ENCODE measurements at places on chromosomes 7 and 10.

GRCh38 chr10:60283397-60283796 lies 106.3 kb downstream of the ANK3 start:
- no peak for DNase-seq

DNA sequence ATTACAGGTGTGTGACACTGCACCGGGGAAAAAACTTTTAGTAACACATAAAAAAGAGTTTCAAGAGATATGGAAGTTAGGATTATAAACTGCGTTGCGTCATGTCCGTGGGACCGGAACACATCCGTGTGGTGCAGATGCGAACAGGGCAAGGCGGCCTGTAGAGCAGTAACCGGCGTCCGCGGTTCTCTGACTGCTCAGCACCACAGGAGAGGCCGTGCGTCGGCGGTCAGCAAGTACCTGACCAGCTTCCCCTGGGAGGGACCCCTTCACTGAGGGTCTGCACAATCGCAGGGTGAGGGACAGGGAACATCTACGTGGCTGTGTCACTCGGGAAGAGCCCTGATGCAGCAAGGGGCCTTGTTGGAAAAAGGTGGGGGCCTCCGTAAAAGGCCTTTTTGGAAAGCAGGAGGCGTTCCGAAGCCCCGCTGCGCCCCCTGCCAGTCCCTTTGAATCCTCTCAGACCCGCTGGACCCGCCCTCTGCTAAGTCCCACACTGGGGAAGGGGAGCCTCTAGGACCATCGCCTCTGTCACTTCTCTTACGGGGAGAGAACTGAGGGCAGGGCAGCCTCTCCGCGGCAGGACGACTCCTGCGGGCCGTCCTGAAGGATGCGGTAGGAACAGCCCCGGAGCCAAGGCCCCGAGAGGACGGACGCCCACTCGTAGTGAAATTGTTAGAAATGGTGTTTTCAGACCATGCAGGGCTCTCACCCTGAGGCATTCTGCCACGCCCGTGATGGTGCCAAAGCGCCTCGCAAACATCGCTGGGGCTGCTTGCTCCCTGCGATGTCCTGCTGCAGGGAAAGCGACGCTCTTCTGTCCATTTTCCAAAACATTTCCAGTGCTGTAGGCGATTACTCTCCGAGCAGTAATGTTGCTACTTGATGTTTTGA lies 771.6 kb upstream of the COBL start:
- no peak for DNase-seq

GRCh38 chr10:17428351-17429097 lies 25.9 kb downstream of the ST8SIA6 start:
- no peak for DNase-seq

DNA sequence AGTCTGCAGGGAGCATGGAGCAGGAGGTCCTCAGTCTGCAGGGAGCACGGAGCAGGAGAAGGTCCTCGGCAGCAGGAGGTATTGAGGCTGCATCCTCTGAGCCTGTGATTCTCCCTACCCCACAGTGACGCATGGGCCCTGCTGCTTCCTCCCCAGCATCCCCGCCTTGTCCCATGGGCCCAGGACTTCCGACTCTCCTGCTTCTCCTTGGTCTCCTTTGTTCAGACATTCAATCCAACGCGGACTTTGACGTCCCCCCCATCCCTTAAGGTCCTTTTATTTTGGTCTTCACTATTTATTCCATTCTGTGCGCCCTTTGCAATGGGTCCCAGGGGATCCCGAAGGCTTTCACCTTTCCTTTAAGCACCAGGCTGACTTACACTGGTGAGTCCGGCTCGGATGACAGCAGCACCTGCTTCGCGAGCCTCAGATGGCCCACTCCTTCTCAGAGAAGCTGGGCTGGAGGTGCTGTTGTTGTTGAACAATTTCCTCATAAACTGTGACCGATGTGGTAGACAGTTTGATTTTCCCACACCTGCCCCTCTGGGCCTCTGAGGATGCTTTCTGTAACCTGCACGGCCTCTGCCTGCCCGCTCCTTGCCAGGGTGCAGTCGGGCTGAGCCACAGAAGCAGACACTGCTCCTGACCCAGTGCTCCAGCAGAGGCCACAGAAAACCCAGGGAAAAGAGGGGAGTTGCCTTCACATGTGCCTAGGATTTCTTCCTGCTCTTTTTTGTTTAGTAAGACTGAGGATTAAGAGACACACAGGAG lies 407.2 kb upstream of the SHH start:
- DNase-seq: no peak

GRCh38 chr10:49271346-49271745 lies 27.6 kb upstream of the C10orf71 start:
- DNase-seq: no peak

- no peak for DNase-seq
These were observed 27.0 kb upstream of the ZPBP start for GRCh38 chr7:50119815-50120637.

DNA sequence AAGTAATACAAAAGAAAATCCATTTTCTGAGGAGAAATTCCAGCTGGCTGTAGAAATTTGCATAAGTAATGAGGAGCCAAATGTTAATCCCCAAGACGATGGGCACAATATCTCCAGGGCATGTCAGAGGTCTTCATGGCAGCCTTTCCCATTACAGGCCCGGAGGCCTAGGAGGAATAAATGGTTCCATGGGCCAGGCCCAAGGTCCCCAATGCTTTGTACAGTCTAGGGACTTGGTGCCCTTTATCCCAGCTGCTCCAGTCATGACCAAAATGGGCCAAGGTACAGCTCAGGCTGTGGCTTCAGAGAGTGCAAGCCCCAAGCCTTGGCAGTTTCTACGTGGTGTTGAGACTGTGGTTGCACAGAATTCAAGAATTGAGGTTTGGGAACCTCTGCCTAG lies 182.5 kb downstream of the GPR158 start:
- no peak for DNase-seq

DNA sequence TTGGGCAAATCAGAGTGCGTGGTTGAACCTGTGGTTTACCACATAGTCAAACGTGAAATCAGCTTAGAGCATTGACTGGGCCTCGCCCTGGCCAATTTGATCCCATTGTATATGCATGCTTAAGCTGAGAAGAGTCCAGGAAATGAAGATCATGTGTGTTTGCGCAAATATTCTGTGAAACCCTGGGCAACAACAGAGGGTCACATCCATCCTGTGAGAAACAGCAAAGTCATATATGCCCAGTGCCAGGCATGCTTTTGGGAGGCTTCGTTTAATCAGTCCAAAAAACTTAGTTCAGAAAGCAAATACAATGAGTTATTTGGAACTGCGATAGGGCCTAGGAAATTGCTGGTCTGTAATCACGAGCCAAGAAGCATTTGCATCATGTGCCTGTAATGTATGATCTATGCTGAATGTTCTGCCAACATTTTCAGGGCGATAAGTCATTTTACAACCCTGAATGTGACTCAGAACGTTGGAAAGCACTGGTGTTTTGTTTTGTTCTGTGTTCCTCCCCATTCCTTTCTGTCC lies 412.1 kb upstream of the CELF2 start:
- peak; percentile 16 for DNase-seq

DNA sequence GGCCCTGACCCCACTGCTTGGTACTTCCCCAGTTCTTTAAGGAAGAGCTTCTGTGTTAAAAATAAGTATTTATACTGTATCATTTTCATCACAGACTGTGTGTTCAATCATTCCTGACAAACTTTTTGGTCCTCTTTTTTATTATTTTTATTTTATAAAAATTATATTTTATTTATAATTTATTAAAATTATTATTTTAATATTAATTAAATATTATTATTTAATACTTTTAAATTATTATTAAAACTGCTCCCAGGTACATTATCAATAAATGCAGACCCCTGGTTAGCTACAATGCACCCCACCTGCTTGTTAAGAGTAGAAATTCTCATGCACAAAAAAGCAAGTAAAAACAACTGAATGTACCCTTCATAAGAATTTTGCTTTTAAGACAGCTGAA lies 172.0 kb downstream of the GLI3 start:
- no peak for DNase-seq

DNA sequence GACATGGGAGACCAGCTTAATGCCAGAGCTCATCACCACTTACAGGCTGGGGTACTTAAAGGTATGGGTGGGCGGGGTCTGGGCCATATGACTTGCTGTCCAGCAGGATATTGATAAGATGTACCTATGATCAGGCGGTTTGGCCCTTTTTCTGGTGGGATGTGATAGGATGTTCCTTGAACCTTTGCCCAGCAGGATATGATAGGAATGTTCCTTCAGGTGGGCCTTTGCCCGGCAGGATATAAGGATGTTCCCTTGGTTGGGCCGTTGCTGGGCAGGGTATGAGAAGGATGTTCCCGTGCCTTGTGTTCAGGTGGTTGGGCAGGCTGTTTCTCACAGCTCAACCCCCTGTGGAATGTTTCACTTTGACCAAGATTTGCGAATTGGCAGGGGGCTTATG lies 187.2 kb upstream of the CXCL12 start:
- DNase-seq: no peak

DNA sequence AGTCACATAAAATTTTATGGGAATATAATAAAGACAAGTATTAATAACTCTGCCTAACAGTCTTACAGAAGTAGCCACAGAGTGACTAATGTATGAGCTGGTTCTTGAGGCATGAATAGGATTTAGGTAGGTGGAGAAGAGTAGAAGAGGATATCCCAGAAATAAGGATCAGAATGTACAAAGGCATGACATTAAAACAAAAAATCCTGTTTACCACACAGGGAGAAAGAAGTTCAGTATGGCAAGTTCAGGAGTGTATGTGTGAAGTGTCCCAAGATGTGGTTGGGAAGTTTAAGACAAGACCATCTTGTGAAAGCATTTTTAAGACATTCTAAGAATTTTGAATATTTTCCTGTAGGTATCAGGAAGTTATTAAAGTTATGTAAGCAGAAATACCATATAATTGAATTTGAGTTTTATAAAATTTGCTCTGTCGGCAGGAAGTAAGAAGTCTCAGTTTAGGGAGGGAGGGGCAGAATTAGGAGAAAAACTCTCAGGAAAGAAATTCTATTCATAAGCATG lies 64.7 kb upstream of the CAV2 start:
- DNase-seq: peak; percentile 90

DNA sequence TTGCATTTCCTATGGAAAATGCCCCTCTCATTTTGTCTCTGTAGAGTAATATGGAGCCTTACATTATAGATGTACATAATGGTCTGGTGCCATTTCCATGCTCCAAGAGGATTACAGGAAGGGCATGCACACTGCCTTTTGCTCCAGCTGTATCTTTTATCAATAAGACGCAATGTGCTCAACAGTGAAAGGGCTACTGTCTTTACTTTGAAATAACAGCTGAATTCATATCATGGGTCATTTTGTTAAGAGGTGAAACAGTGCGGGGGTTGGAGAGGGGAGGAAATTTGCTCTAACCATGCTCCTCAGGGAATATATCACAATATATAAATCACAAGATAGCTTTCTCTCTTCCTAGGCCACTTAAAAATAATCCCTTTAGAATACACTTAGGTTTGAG lies 77.7 kb downstream of the ICA1 start:
- DNase-seq: no peak

- no peak for DNase-seq
These were observed 146.6 kb downstream of the BMS1 start for GRCh38 chr10:42929236-42929635.

DNA sequence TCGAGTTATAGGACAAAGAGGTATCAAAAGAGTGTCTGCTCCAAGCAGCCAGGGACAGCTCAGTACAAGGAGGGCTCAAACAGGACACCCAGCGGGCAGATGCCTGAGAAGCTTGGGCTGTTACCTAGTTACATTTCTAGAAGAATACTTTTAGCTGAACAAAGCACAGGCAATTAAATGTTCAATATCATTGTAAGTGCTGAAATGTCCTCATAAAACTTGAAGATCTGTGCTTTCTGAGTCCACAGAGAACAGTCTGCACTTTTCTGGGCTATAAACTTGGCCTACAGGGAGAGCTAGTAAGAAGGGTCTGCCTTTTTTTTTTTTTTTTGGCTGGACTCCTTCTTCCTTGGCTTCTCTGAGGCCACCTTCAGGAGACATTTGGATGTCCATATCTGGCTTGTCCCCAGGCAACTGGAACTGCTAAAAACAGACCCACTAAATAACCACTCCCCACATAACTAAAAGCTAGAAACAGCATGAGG lies 123.2 kb downstream of the SLC16A9 start:
- DNase-seq: no peak

Measured in AG04449 (cell line).